ENCODE measurements at places on chromosomes 1 and 21.

DNA sequence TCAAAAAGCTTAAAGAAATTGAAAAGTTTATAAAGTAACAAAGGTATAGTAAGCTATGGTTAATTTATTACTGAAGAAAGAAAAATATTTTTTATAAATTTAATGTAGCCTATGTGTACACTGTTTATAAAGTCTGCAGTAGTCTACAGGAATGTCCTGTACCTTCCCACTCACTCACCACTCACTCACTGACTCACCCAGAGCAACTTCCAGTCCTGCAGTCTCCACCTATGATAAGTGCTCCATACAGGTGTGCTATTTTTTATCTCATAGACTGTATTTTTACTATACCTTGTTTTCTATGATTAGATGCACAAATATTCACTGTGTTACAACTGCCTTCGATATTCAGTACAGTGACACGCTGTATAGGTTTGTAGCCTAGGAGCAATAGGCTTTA is 106.6 kb downstream of the NR5A2 start:
- DNase-seq: no peak

- DNase-seq: peak; percentile 30
These were observed 1.7 kb upstream of the KIF26B start for GRCh38 chr1:245153081-245153551.

DNA sequence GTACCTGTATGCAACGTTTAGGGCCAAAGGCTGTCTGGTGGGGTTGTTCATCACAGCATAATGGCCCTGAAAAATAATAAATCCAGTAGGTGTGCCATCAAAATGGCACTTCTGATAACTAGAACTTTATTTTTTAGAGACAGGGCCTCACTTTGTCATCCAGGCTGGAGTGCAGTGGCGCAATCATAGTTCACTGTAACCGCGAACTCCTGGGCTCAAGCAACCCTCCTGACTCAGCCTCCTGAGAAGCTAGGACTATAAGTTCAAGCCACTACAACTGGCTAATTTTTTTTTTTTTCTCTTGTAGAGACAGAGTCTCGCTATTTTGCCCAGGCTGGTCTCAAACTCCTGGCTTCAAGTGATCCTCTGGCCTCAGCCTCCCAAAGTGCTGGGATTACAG is 4.7 kb downstream of the SNAPIN start:
- DNase-seq: no peak

DNA sequence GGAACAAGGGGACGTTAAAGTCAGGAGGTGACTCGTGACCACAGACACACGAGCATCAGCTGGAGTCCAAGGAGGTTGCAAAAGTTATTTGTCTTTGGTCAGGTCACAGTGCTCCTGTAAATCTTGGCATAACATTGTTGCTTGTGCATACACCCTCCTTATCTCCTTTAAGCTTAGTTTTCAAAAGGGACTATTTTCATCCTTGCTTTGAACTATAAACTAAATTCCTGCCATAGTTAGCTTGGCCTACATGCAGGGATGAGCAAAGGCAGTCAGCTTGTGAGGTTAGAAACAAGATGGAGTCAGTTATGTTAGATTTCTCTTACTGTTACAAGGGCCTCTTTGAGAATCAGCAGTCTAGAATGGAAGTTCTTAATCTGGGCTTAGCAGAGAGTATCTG is 28.0 kb upstream of the FASLG start:
- no peak for DNase-seq

- no peak for DNase-seq
These were observed 57.9 kb downstream of the CENPF start for GRCh38 chr1:214660900-214661299.

GRCh38 chr1:165355139-165355976 is 1.2 kb downstream of the LMX1A start:
- no peak for DNase-seq

DNA sequence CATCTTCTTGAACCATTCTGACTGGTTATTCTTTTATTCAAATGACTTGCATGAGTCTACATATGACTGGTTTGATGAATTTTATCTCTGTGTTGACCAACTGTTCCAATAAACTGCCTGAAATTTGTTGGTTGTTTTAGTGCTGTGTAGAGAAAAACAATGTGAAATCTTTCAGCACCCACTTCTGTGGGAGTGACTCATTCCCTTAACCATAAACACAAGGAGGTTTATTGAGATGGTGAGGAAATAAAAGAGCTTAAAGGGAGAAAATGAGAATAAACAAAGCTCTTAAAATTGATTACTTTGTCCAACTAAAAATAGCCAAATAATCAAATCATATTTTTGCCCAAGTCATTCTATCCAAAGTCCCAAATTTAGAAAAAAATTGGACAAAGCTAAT is 341.1 kb downstream of the TGFB2 start:
- DNase-seq: no peak

DNA sequence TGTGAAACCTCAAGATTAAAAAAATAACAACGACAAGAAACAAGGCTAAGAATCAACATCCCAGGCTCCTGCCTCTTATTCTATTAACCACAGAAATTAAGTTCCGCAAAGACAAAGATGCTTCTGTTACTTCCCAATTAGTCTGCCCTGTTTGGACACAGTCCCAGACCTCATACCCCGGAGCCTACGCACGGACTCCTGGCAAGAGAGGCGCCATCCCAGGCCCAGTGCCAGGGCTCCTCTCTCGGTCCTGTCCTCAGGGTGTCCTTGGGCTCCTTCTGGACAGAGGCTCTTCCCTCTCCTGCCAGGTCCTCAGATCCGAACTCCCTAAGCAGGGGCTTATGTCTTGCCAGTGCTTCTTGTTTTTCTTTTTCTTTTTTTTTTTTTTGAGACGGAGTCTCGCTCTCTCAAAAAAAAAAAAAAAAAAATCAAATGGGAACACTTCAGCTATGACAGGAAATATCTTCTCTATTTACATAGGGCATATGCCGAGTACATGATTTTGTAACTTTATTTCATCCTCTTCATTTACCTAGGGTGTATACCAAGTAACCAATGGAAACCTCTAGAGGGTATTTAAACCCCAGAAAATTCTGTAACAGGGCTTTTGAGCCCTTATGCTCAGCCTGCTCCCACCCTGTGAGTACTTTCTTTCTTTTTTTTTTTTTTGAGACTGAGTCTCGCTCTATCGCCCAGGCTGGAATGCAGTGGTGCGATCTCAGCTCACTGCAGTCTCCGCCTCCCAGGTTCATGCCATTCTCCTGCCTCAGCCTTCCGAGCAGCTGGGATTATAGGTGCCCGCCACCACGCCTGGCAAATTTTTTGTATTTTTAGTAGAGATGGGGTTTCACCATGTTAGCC is 11.7 kb upstream of the ENO1 start:
- no peak for DNase-seq

GRCh38 chr1:183301239-183301638 is 115.2 kb downstream of the LAMC2 start:
- DNase-seq: no peak

- DNase-seq: no peak
These were observed 33.3 kb upstream of the MUTYH start for GRCh38 chr1:45373573-45373972.

DNA sequence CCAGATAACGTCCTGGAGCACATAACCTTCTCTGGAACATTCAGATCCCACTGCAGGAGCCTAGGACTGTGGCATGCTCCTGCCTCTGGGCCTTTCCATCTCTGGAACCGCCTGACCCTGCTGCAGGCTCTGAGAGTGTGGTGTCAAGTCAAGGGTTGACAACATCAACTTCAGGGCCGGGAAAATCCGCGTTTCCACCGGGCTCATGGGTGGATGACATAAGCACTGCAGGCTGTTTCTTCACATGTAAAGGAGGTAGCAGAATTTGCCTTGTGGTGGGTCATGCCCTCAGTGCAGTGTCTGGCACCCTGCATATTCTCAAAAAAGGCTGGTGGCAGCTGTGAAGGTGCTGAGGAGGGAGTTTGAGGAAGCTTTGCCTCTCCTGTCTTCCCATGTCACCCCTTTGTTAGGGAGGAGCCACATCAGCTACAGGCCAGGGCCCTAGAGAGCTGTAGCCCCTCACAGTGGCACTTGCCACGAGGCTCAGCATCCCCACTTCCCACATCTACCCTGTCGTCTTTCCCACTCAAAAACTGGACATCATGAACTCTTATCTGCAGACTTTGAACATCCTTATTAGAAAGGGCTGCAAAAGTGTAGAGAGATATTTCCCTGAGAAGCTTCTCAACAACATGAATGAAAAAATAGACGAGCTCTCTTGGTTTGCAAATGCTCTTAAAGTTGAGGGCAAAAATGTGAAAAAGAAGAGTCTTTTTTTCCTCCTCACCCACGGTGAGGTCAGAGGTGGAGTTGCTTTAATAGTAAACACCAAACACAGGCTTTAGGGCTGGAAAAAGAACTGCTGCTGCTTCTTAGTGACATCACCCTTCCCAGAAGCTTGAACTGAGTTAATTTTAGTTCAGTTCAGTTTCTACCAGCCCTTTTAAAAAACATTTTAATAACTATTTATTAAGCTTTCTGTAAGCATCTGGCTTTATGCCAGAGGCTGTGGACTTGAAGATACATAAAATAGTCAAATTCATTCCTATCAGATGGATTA is 121.3 kb downstream of the HUNK start:
- no peak for DNase-seq

DNA sequence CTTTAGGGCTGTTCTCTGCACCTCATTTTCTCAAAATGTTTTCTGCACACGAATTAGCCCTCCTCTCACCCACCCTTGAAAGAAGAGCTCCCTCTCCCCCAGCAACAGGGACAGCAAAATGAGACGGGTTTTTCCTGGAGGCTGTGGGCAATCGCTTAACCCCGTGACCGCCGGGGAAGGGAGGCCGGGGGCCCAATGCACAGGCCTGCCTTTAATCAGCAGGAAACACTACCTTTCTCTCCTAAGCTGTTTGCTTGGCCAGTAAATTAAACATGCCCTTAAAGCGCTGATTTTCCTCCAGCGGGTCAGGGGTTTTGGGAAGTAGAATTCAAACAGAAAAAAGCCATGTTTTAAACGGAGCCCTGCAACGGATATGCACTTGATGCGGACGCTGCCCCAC is 114.4 kb downstream of the PRDM16 start:
- no peak for DNase-seq

- DNase-seq: no peak
These were observed 2.6 kb downstream of the CROCC start for GRCh38 chr1:16924216-16924918.

GRCh38 chr1:214935258-214935657 is 147.3 kb upstream of the KCNK2 start:
- no peak for DNase-seq

DNA sequence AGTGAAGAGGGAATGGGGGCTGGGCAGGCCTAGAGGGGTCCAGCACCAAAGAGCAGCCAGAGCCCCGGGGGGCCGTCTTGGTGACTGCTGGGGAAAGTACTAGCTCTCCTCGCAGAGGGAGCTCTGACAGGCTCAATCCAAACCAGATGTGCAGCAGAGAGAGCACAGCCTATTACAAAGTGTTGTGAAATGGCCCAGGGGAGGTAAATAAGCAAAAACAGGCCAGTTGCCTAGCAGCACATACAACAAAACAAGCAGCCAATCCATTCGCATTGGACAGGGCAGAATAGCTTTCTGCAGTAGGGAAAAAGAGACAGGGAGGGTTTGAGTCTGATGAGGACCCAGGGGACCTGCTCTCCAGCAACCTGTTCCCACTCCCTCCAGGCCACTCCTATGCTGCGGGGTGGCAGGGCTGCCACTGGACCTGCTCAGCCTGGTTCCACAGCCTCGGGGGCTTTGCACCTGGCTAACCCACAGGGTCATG is 239.6 kb upstream of the FGGY start:
- DNase-seq: no peak

GRCh38 chr1:26327956-26328362 is 10.2 kb downstream of the CD52 start:
- no peak for DNase-seq

DNA sequence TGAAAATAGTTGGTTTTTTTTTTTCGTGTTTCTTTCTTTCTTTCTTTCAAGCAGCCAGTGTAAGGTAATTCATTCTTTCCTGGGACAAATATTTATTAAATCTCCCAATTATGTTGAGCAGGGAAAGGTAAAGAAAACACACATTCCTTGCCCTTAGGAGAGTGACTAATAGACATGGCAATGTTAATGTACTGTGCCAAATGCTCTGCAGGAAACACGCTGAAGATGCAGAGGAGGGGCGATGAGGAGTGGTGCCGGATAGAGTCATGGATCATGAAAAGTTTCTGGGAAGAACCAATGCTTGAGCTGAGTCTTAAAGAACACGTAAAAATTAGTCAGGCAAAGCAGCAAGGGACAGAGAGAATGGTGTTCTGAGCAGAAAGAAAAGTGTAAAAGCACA is 199.2 kb downstream of the DNM3 start:
- DNase-seq: no peak
